ENCODE measurements at places on chromosomes 2 and 18.

- DNase-seq = no peak
Observed at GRCh38 chr18:32243358-32243757, 53.5 kb downstream of the MEP1B start.

GRCh38 chr2:28332696-28333095 lies 60.0 kb upstream of the FOSL2 start:
- DNase-seq = no peak

DNA sequence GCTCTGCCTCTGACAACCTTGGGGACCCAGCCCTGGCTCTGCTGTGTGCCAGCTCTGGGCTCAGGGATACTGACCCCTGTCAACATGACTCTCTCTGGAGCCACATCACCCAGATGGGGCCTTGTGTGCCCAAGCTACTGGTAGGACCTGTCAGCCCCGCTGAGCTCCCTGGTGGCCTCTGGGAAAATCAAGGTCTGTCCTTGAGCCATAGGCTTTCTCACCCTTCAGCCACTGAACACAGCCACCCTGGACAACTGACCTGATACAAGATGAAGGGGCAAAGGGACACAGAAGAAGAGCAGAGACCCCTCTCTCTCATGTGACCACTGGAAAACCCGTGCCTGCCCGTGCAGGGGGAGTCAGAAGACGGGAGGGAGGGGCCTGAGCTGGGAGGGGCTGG lies 7.8 kb downstream of the CCDC74A start:
- no peak for DNase-seq

DNA sequence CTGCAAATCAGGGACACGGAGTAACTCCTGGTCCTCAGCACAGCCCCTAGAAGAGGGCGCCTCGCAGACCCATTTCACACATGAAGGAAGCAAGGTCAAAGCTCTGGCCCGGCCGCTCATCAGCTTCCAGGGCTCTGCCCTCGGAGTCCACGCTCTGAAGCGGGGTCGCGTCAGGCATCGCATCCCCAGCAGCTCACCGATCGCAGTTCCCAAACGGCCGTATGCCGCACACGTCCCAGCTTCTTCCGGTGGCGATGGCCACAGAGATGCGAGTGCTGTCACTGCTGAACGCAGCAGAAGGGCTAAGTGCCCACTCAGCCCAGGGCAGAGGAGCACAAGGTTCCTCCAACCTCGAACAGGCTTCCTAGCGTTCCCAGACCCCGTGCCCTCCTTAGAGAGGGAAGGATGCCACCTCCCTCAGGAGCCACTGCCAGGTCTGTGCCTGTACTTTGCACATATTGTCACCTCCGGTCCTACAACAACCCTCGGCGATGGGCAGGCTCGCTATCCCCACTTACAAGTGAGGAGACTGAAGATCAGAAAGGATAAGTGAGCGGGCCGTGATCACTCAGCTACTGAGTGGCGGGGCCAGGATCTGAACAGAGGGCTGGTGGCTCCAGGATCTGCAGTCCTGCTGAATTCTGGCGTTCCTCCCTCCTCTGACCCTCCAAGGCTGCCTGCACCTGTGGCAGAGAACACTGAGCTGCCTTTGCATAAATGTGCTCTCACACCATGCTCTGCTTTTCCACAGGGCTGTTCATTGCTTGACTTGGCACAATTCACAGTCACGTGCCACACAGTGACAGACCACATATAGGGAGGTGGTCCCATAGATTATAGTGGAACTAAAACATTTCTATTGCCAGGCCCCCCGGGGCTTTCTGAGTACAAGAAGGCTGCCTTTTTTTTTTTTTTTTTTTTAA lies 71.4 kb downstream of the COPS8 start:
- DNase-seq = no peak

GRCh38 chr2:201258666-201259615 lies 1.4 kb upstream of the CASP8 start:
- DNase-seq = no peak

DNA sequence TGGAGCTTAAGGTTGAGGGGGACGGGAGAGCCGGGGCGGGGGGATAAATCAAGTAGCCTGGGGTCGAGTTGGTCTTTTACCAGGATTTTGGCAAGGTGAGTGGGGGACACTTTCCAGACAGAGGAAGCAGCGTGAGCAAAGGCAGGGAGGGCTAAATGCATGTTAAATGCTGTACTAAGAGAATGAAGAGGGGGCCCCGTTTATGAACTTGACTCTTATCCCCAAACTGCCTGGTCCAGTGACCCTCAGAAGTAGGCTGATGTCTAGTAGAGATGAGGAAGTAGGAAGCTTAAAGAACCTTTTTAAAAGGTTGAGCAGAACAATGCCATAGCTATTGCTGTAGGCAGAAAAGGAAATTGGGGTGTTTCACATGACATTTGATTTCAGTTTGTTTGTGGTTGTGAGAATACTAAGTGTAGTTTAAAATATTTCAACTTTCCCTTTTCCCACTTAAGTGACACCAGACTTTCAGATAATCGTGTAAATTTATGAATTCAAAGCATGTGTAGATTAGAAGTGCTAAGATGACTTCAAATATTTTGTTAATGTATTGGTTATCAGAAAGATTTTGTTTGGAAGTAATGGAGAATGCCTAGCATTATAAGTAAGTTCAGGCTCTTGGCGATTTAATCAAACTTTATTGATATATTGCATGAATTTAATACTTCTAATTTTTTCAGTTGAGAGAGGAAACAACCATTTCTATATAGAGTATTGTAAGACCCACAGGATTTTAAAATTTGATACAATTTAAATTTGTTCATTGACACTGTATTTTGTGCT lies 1.8 kb downstream of the REL start:
- no peak for DNase-seq

DNA sequence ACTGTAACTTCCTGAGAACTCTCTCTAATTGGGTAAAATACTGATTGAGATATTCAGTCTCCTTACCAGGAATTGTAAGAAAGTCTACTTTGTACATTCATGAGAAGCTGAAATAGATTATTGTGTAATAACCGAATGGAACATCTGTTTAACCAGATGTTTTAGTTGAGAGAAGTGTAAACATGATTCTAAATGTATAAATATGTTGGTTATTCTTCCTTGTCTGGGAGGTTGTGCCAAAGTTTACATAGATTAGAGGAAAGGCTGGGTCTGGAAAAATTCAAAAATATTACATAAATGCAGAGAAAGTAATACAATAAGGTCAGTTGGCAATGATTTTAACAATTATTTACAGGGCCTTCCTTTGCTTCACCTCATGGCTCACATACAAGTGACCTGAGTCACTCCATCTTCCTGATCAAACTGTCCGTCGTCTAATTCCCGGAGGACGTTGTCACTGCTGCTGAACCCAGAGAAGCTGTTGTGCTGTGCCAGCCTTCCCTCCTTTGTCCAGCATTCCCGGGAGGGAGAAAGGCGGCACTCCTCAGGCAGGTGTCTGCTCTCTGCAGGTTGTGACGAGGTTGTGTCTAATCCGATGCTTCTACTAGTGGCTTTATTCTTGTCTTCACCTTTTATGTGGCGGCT lies 55.9 kb downstream of the MOB4 start:
- DNase-seq = no peak

GRCh38 chr2:885230-886071 lies 65.2 kb upstream of the SNTG2 start:
- no peak for DNase-seq

DNA sequence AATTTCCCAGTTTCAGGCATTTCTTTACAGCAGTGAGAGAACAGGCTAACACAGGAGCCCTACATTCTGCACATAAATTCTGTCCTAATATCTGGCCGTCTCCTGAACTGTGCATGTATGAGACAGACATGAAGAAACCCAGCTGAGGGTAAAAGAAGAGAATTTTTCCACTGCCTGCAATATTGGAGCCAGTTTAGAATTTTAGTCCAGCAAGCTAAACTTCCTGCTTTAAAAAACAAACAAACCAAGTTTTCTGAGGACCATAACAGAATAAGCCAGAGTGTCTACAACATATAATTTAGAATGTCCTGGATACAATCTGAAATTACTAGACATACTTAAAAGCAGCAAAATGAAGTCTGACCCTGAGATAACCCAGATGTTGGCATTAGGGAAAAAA lies 215.1 kb upstream of the KLHL29 start:
- no peak for DNase-seq

DNA sequence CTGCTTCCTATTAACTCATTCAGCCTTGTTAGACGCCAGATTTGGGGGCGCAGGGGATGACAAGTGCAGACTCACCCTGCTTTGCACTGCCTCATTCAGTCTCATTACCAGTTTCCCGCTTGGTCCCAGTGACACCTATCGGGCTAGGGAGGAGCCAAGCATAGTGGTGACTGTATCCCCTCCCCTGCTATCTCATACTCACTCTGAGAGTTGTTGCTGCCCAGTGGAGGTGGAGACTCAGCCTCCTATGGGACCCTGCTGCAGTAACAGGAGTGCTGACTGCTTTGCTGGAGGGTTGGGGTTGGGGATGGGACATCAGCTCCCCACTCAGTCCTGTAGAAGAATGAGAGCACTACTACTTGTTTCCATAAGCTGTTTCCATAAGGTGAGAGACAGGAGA lies 21.3 kb upstream of the PIK3C3 start:
- DNase-seq = no peak

GRCh38 chr2:237600205-237600846 lies 9.8 kb upstream of the RAB17 start:
- no peak for DNase-seq

- no peak for DNase-seq
Observed at GRCh38 chr18:32093523-32093922, 1.8 kb downstream of the RNF138 start.

- DNase-seq = no peak
Observed at GRCh38 chr2:189580241-189580651, 340 bp downstream of the SLC40A1 start.

DNA sequence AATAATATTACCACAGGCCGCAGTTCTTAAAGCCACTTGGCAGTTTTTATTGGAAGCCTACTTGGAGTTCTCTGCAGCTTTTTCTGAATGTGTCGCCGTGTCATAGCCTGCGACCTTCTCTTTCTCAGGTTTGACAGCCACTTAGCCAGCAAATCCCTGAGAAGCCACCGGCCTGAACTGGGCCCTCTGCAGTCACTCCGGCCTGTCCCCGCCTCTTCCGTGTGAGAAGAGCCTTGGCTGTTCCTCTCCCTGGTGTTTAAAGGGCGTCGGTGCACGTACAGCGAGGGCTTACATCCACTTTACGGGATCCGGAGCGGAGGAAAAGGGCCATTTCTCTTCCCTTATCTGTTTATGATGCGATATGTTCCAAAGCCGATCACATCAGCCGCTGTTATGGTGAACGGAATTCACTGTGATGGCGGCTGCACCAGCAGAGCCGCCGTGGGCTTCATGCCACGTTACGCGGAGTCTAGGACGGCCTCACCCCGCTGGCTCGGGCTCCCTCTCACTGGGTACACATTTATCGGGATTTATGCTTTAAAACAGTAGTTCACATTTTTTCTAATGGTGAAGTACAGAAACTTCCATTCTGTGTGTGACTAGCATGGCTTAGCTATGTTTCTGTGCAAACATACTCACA lies 66.8 kb downstream of the GBX2 start:
- DNase-seq = no peak

GRCh38 chr2:38120829-38121228 lies 44.9 kb upstream of the CYP1B1 start:
- no peak for DNase-seq

- no peak for DNase-seq
Observed at GRCh38 chr2:204538182-204539018, 6.9 kb upstream of the PARD3B start.

GRCh38 chr2:177633910-177634294 lies 241.3 kb downstream of the AGPS start:
- no peak for DNase-seq

- DNase-seq = no peak
Observed at GRCh38 chr2:121695171-121695451, 41.6 kb downstream of the NIFK start.

DNA sequence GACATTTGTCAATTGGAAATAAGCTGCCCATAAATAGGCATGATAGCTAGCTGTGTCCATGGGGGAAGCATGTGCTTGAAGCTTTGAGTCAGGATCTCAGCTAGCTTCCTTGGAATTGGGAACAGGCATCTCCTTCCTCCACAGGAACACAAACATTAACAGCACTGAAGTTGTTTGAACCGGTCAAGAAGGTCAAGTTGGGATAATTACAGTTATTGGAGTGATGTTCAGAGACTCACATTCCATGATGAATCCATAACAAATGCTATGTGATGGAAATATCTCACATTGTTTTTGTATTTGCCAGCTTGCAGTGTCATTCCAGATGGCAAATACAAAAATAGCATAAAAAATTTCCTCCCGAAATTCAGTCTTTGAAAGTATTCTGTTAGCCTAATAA lies 347.6 kb upstream of the SMIM21 start:
- no peak for DNase-seq

DNA sequence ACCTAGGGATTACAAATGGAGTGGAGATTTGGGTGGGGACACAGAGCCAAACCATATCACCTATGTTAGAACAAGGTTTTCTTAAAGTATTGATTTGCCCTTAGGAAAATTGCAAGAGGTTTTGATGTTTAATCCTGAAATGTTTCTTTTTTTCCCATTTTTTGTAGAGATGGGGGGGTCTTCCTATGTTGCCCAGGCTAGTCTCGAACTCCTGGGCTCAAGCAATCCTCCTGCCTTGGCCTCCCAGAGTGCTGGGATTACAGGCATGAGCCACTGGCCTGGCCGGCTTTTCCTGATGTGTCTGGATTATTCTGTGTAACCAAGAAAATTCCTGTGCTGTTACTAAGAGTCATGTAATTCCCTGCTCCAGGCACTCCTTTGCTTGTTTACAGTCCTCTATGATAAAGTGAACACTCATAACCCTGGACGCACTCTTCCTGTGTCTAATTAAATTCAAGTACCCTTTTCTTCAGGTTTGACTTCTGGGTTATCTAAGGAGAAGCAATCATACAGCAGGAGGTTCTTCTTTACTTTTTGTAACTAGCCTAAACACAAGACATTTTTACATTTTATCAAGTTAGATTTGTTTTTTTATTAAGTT lies 15.0 kb upstream of the CTDP1 start:
- DNase-seq = no peak

DNA sequence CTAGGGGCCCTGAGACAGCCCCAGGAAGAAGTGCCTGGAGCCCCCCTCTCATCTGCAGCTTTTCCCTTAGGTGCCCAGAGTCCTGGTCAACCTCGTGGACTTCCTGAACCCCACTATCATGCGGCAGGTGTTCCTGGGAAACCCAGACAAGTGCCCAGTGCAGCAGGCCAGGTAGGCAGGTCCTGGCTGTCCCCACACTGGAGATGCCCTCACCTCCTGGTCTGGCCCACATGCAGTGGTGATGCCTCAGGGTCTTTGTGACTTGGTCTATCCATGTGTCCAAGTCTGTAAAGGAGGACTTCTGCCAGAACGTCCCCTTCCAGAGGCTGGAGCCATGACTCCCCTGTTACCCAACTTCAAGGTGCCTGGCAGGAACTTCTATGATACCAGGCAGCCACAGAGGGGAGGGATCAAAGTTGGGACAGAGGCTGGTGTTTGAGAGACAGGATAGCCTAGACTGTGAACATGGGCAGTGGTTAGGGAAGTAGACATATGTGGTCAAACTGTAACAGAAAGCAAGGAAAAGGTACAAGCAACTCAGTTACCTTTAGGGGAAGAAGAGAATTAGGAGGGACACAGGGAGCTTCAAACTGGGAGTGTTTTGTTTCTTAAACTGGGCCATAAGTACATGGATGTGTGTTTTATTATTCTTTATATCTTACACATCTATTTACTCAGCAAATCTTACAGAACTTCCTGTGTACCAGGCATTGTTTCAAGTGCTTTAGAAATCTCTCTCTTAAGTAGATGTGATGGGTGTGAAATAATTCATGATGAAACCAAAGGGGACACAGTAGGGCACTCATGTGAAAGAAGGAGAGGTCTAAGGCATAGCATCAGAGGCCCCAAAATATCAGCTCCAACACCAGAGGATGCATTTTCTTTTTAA lies 107.1 kb downstream of the PLB1 start:
- no peak for DNase-seq

- no peak for DNase-seq
Observed at GRCh38 chr2:56666777-56667176, 483.0 kb downstream of the CCDC85A start.
